ENCODE measurements at places on chromosomes 1 and 21.

GRCh38 chr1:26761217-26761616, 26.5 kb upstream of the PIGV start:
- no peak for DNase-seq

DNA sequence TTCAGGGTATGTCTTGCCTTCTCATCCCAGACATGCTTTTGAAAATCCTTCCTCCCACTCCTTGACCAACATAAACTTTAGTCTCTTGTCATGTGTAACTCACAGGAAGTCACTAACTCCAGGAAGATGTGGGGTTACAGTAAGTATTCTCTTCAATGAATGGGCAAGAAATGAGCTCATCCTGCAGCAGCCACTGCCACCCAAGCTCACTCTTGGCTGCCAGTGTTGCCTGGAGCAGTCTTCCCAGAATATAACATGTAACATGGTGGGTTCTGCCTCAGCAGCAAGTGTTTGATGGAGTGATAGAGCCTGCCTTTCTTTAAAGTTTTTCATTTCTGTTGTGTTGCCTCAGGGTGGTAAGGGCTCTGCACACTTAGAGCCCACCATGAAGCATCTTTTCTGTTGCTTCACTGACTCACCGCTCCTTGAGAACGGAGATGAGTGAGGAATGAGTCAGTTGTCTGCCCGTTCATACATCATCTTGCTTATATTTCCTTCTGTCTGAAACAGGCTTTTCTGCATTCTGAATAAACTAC, 187.0 kb downstream of the TPR start:
- DNase-seq: no peak

DNA sequence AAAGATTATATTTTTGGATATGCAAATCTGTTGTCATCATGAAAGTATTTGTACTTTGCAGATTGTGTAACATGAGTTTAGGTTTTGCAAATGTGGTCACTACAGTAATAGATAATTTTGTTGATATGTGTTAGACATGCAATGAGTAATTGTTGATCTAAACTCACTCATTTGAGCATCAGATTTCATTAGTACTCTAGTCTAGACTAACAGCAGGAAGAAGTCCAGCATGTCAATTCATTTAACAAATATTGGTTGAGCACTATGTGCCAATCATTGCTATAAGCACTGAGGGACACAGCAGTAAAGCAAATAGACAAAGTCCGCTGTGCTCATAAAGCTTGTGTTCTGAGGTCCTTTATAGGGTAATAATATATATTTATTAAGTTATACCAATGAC, 350.0 kb downstream of the USP25 start:
- no peak for DNase-seq

- DNase-seq: no peak
Observed at GRCh38 chr1:18300376-18300775, 180.4 kb upstream of the KLHDC7A start.

DNA sequence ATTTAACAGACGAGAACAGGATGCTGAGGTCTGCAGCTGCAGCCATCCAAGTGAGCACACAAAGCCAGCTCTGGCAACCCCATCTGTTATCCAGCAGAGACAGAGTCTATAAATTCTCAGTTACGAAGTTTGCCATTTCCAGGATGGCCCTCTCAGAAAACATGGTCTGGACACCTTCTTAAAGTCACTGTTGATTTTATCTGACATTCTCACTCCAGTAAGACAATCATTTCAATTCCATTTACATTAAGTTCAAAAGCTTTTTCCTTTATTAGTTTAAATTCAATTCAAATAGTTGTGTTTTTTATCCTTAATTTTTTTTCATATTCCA, 125.5 kb downstream of the DMRTB1 start:
- DNase-seq: no peak

Data from effector memory CD4-positive, alpha-beta T cell (primary cell).